ENCODE measurements at places on chromosomes 11 and 22.
A peak's percentile ranks its signal among the peaks of the same experiment; 100 is the strongest.

- no peak for DNase-seq
Measured at GRCh38 chr11:126011265-126011664, 51.4 kb downstream of the CDON start.

DNA sequence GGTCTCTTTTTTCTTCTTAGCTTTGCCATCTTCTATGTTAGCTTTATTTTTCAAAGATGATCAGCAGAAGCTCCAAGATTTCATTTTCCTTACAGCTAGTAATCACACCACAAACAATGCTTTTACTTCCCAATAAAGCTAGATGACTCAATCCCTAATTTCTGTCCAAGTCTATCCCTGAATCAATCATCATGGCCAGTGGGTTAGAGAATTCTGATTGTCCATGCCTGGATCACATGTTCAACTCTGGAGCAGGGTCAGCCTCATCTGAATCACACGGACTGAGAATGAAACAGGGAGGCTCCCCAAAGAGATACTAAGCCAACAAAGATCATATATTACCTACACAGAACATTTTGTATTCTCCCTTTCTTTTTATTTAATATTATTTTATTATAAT, 79.6 kb downstream of the BBOX1 start:
- no peak for DNase-seq

DNA sequence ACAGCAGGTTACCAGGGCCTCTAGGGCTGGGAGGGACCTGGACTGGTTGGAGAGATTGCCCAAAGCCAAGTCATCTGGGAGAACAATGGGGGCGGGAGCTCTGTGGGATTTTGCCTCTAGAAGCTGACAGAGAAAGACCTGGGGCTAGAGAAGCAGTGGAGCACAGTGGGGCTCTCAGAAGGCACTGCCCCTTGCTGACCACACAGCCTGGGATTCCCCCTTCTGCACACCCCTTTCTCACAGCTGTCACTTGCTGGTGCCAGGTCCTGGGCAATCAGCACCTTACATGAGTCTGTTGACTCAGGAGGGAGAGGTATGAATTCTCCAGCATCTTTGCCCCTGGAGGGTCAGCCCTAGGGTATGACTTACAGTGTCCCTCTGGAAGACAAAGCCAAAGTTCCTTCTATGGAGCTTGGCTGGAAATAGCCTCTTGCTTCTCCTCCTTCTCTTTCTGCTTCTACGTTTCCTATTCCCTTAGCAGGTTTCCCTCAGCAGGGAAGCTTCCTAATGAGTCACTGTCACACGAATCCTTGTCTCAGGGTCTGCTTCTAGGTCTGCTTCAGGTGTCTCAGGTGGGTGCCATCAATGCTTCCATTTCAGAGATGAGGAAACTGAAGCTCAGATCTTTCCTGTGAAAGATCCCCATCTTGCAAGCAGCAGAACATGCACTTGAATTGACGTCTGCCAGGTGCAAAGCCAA, 27.0 kb downstream of the GDPD5 start:
- no peak for DNase-seq

- DNase-seq = peak; percentile 23
Measured at GRCh38 chr11:114259551-114259983, 36.6 kb upstream of the NNMT start.

- no peak for DNase-seq
Measured at GRCh38 chr11:102010776-102011494, 36.3 kb upstream of the CFAP300 start.

DNA sequence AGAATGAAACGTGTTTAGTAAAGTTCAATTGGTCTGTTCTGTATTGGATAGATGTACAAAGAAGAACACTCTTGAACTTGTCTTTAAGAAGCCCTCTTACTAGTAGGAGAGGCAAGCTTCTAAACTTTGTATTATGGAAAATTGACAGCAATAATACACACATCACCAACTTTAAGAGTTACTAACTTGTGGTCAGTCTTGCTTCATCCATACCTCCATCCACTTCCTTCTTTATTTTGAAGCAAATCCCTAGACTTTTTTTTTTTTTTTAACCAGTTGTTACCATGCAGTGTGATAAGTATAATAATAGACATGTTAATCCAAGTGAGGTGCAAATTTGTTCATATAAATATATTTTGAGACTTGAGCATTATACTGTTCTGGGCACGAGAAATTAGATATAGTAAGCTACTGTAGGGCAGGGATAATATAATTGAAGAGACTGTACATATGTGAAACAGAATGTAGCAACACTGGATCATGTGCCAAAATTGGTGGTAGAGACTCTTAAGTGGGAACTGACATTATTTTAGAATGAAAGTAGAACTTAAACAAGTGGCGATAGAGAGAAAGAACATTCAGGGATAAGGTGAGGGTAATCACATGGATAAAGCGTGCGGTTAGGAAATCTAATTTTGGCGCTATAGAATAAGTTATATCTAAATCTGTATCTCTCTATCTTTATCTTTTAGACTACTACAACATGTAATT, 6.5 kb downstream of the FAR1 start:
- no peak for DNase-seq

DNA sequence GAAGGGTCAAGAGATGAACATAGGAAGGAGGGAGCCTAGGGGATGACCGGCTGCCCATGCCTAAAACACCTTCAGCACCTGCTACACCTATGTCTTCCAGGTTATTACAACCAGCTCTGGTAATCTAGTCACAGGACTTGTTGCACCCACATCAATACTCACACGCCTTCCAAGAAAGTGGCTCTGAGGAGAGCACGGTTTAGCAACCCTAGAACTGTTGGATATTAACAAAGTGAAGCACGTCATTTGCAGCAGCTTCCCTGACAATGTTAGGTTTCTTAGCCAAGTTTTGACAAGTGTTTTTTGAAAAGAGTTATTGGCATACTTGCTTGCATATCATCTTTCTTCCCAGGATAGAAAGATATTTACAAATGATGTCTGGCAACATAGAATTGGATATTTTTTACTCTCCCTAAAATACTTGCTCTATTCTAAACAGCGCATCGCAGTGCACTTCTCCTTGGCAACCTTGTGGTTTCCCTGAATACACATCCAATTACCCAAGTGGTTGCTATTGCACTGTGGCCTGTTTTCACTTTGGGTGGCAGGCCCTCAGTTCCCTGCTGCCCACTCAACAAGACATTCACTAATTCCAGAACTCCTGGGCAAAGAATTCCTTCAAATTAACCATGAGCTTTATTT, 94.3 kb upstream of the ARHGAP42 start:
- DNase-seq = no peak

DNA sequence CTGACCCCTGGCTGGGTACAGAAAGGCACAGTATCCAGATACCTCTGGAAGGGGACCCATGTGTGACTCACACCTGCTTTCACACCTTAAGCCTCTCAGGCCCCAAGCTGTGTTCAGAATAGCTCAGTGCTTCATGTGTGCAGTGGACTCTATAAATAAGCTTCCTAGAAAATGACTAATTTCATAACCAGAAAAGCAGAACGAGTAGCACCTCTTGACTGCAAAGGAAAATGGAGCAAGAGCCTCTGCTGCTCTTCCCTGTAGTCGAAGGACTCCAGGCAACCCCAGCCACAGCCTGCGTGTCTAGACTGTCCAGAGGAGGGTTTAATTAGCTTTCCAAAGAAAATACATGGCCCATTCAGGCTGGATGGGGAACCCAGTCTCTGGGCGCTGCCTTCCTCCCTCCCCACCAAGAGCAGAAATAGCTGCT, 23.1 kb downstream of the PTPN5 start:
- no peak for DNase-seq

GRCh38 chr22:18115906-18116371, 5.3 kb downstream of the TUBA8 start:
- DNase-seq = no peak

DNA sequence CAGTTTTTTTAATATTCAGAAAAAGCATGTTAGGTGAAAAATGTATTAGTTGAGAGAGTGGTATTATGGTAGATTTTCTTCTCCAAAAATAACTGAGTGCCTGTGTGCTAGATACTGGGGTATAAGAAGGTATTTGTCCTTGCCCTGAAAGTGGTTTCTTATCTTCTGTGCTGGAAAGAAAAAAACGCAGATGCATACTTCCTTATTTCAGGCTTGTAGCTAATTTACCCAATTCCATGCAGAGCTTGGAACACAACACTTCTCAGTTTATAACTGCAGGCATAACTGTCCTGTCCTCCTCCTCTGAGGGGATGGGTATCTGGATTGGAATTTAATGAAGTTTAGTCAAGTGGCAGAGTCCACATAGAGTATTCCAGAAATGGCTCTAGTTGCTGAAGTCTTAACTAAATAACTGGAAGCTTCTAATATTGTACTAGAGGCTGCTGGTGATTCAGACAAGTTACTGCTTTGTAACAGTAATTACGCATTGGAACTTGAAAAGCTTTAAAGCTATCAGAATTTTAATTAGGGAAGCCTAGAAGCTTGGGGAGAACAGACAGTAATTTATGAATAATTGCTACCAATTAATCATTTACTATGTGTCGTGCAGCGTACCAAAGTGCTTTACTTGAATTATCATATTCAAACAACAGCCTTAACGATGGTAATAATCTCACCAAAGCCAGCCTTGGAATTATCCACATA, 12.7 kb upstream of the C11orf91 start:
- no peak for DNase-seq

GRCh38 chr11:11137339-11137738, 215.7 kb downstream of the CSNK2A3 start:
- DNase-seq = no peak

GRCh38 chr11:78304201-78304600, 113.4 kb downstream of the GAB2 start:
- no peak for DNase-seq

DNA sequence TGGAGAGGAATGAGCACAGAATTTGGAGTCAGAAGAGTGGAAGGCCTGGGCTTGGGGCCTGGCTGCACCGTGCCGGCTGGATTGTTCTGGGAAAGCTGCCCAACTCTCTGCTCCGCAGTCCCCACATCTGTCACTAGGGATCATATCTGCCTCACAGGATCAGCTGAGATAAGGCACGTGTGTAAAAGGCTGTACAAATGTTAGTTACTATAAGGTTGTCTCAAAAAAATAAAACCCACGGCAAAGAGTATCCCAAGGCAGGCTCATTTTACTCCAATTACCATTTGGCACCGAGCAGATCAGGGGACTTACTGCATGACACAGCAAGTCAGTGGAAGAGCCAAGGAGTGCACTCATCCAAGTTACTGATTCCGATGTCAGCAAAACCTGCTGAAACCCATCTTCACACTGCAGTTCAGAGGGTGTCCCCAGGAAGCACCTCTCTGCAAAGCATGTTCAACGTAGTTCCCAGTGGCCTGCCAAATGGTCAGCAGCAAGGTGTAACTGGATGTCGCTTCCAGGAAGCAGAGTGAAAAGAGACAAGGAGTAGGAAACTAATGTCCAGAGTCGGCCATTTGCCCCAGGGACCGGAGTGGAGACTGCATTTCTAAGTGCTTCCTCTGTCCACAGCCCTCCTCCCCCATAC, 18.1 kb upstream of the MRTFA start:
- DNase-seq = peak; percentile 12

DNA sequence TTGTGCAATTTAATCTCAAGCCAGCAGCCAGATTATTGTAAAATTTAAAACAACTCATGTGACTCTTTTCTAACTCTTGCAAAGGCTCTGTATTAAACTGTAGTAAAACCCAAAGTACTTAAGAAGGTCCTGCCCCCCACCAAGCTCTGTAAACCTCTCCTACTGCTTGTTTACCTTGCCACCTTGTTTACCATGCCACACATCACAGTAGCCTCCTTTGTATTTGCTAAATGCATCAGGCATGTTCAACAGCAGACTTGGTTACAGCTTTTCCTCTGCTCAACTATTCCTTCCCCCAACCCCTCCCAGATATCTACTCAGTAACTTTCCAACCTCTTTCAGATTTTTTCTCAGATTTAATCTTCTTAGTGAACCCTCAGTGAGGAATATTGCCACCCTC, 861.6 kb downstream of the METTL15 start:
- DNase-seq = no peak

DNA sequence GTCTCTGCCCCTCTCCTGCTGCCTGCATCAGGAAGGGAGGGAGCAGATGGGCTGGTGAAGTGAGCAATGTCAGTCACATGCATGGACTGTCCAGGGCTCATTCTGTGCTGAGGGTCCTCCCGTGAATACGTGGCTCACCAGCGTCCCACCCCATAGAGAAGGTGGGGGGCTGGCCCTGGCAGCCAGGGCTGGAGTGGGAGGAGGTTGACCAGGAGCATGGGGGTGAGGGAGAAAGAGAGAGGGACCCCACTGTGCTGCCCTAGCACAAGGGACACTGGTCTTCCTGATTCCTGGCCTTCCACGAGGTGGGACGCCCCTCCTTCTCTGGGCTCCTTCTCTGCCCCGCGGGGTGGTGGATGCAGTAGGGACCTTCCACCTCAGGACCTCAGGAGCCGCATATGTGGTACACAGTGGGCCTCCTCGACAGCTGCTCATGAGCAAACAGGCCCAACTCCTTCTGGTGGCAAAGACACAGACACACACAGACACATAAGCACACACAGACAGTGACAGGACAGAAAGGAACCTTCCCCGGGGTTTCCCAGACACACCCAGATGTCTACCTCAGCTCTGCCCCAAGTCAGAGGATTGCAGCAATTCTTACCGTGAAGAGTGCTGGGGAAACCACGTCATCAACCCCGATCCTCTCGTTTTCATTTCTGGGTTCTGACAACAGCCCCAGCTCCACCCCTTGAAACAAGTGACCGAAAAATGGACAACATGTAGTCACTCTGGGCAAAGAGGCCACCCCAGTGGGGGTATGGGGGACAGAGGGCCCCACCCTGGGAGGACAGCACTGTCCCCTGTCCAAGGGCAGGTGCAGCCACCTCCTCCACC, 3.6 kb upstream of the APOBEC3A start:
- no peak for DNase-seq

DNA sequence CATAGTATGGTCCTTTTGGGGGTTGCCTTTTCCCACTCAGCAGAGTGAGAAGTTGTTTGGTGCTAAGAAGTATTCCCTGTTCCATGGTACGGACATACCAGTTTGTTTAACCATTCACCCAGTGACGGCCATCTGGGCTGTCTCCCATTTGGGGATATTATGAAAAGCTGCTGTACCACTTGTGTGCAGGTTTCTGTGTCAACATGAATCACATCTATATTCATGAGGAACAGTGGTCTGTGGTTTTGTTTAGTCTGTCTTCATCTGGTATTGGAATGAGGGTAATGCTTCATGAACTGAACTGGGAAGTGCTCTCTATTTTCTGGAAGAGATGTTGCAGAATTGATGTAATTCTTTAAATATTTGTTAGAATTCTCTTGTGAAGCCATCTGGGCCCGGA, 89.5 kb downstream of the TRMU start:
- DNase-seq = no peak

GRCh38 chr11:74442636-74443035, 24.7 kb downstream of the KCNE3 start:
- no peak for DNase-seq

- peak; percentile 66 for DNase-seq
Measured at GRCh38 chr11:119709638-119710346, 19.2 kb downstream of the NECTIN1 start.

GRCh38 chr11:134645576-134645975, 233.5 kb upstream of the B3GAT1 start:
- DNase-seq = no peak

GRCh38 chr11:18617688-18618341, 16.3 kb downstream of the SPTY2D1 start:
- no peak for DNase-seq

Measured in NCI-H1092 (cell line).